NCI-H2081 treated with DMSO at 0.1 percent for 48 hours (cell line): ENCODE measurements at places on chromosomes 1 and 21.

DNA sequence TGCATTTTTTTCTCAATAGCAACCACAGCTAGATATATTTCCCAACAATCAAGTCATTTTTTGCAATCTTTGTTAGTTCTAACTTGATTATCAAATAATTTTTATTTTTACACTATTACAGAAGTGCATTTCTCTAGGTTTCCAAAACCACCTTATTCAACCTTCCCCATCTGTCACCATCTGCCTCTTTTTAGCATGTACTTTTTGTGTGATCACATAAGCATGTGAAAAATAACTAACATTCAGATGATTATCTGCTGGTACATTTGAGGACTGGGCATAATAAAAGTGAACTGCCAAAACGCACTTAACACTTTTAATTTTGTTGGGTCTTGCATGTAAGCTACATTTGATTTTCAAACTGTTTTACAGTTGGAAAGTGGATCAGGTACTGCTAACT, 291.5 kb downstream of the AKT3 start:
- DNase-seq, result no peak

DNA sequence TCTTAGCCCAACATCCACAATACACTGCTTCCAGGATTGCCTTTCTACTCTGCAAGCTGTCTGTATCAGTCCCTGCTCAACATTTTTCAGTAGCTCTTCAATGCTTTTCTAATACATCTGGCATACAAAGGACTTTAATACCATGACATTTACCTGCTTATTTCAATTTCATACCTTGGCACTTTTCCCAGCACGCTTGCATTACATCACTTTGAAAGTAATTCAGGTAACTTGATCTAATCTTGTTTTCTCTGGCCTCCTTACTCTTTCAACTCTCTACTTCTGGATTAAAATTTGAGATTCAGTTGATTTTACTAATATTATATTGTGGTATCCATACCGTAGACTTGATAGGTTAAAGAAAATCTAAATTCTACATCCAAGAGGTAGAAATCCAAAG, 103.0 kb downstream of the PTGS2 start:
- no peak for DNase-seq

DNA sequence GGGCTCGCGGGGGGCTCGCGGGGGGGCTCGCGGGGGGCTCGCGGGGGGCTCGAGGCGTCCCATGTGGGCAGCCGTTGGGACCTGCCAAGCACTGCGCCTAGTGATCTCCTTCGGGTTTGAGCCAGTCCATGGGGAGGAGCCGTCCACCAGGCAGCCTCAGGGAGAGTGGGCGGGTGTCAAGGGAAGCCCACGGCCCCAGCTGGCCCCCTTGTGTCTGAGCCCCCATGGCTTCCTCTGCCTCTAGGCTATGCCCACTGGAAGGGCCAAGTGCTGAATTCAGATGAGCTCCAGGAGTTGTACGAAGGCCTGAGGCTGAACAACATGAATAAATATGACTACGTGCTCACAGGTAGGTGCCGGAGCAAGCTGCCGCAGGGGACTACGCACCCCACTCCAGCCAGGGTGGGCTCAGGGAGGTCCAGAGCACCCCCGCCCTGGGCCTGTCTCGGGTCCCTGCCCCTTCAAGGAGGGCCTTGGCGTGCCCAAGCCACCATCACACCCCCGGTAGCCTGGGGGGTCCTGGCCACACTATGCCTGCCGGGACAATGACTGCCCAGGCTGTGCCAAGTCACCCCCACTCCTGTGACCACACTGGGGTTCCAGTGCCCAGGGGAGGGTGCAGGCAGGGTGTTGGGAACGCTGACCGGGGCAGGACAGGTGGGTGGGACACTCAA, 22.6 kb downstream of the PDXK start:
- DNase-seq, result no peak

DNA sequence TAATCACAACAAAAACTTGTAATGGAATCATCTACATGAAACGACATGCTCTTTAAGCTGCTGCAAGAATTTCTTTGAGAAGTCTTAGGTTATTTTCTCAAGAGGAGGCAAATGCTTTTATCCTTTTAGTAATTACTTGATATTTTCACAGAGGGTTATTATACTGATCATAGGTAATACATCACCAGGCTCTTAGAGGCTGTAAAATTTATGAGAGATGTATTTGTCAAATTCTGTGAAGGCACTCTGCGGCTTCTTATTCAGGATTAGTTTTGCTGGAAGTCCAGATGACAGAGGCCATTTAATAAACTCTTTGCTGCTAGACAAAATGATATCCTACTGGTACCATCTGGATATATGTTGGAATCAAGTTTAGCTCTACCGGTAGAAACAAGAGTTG, 624.3 kb upstream of the BRINP3 start:
- DNase-seq, result no peak

- DNase-seq, result no peak
Measured at GRCh38 chr1:37255868-37256267, 218.5 kb upstream of the ZC3H12A start.

DNA sequence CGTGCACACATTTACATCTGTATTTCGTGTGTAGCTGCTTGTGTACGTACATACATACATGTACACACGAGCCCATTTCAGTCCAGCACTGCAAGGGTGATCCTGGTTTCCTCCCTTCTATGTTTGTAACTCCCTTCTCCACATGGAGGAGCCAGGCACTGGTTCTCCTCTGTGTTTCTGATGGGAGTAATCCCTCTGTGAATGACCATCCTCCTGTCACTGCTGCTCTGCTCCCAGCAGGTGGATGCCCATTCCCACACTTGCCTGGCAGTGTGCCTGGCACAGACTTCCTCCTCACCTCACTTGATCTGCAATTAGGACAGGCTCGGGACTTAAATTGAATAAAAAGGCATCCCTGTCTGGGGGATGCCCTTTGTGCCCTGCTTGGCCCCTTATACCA, 37.1 kb downstream of the TRAPPC10 start:
- DNase-seq, result no peak

DNA sequence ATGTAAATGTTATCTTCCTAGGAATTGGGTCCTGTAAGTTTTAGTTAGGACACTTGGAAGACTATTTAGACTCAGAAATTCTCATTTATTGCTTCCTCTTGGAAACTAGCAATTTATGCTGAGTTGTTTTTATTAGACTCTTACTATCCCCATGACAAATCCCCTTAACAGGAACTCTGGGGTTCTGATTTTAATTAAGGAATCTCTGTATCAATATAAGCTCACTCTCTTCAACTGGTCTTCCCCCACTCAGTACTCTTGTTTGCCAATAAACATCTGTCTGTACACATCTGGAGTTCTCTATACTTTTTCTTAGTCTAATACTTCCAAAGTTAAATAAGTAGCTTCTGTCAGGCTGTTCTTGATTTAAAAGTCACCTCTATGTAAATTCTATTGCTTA, 64.1 kb upstream of the TBX15 start:
- no peak for DNase-seq

- no peak for DNase-seq
Measured at GRCh38 chr1:172906778-172907592, 143.8 kb downstream of the TNFSF18 start.

DNA sequence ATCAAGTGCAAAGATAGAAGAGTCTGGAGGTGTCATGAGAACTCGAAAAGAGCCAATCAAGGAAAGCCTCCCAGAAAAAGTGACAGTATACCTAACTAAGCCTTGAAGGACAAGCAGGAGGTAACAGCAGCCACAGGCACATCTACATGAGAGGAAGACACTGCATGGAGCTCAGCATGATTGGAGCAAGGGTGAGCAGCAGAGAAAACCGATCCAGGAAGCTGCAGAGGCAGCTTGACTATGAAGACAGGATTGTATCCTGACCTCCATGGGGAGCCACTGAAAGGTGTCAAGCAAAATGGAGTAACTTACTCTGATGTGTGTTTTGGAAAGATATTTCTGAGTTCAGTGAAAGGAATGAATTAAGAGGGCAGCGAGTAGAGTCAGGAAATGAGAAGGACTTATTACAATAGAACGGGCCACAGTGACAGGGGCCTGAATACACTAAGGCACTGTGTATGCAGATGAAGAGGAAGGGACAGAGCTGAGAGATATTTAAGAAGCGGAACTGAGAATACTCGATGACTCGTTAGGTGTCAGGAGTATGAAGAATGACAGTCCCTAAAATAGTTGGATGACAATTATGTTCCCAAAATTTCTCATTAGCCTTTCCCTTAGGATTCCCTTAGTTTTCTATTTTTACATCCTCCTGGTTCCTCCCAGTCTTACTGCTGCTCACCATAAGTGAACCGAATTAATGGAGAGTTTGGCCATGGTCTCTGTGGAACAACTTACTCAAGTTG, 139.3 kb upstream of the NFIA start:
- no peak for DNase-seq

DNA sequence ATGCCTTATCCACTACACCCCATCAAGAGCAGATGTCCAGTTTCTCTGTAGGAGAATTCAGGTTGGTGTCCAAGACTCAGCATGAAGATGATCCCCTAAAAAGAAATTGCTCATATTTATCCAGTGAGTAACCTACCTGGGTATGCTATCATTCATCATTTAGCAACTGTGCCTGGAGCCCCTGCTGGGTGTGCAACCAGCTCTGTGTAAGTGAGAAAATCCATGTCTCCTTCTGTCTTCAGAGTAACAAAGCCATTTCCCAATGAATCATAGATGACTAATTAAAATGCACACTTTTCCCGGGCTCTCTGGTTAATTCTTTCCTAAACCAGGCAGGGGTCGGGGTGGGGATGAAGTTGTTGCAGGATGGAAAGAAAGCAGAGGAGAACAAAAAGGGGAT, 35.8 kb downstream of the OLFML3 start:
- no peak for DNase-seq
